Myometrial cell (primary cell): ENCODE measurements at places on chromosomes 3 and 15. TPM values are rescaled to one million over a fixed set of nuclear protein-coding genes. Genes with fewer than 3 reads are reported as not detected.

Gene DOCK3
- total RNA-seq: under 0.01 TPM in 1 of 2 replicates, not detected in the other

Gene UBAP1L
- total RNA-seq: 0.18 and 0.29 TPM in 2 replicates

Gene ADGRG7
- total RNA-seq: not detected in 2 replicates

Gene DNAJA4
- total RNA-seq: 2.9 and 4.1 TPM in 2 replicates

Gene HACL1
- 18.7 and 20.7 TPM in 2 replicates for total RNA-seq

Gene SLC9C1
- not detected in 2 replicates for total RNA-seq

Gene OXTR
- 70.9 and 77.4 TPM in 2 replicates for total RNA-seq

Gene COL8A1
- 114 and 122 TPM in 2 replicates for total RNA-seq

Gene ZBTB47
- total RNA-seq: 11.0 and 11.9 TPM in 2 replicates

Gene DALRD3
- 73.7 and 76.4 TPM in 2 replicates for total RNA-seq

Gene TERC
- total RNA-seq: 266 and 343 TPM in 2 replicates

Gene CCR4
- not detected in 2 replicates for total RNA-seq

Gene SH2D7
- total RNA-seq: not detected in 2 replicates

Gene GPR15
- not detected in 2 replicates for total RNA-seq

Gene CKMT1A
- not detected in 2 replicates for total RNA-seq

Gene PATL2
- not detected in 2 replicates for total RNA-seq

Gene PRR23A
- not detected in 2 replicates for total RNA-seq

Gene C3orf49
- not detected in 2 replicates for total RNA-seq

Gene ARHGEF3
- total RNA-seq: 6.1 and 9.6 TPM in 2 replicates

Gene SEMA6D
- total RNA-seq: 0.71 and 2.9 TPM in 2 replicates

Gene IGDCC3
- not detected in 2 replicates for total RNA-seq

Gene RTP3
- not detected in 2 replicates for total RNA-seq

Gene KIF15
- total RNA-seq: 7.8 and 8.9 TPM in 2 replicates

Gene SENP8
- 1.4 and 3.5 TPM in 2 replicates for total RNA-seq

Gene MASP1
- total RNA-seq: 51.3 and 52.5 TPM in 2 replicates

Gene FANCD2OS
- total RNA-seq: not detected in 2 replicates

Gene SAXO2
- total RNA-seq: 0.29 and 0.71 TPM in 2 replicates

Gene CCDC39
- not detected in 2 replicates for total RNA-seq

Gene CCDC80
- total RNA-seq: 316 and 318 TPM in 2 replicates

Gene FBN1
- total RNA-seq: 179 and 231 TPM in 2 replicates

Gene SUSD5
- 0.35 and 0.58 TPM in 2 replicates for total RNA-seq

Gene CYP19A1
- total RNA-seq: not detected in 2 replicates

Gene MESP2
- total RNA-seq: under 0.01 and 2.8 TPM in 2 replicates

Gene FAM81A
- 0.29 and 1.2 TPM in 2 replicates for total RNA-seq

Gene CELF6
- total RNA-seq: not detected in 2 replicates

Gene CRYGS
- not detected in 2 replicates for total RNA-seq

Gene DPPA2
- not detected in 2 replicates for total RNA-seq

Gene GP9
- total RNA-seq: not detected in 2 replicates

Gene SKIL
- total RNA-seq: 8.6 and 13.5 TPM in 2 replicates

Gene SLC12A1
- total RNA-seq: not detected in 2 replicates

Gene SHC4
- total RNA-seq: 1.9 and 2.9 TPM in 2 replicates

Gene CCR9
- not detected in 2 replicates for total RNA-seq

Gene ALPK3
- under 0.01 and 0.29 TPM in 2 replicates for total RNA-seq

Gene ALS2CL
- 1.8 and 2.3 TPM in 2 replicates for total RNA-seq

Gene HYAL3
- 3.7 and 10.7 TPM in 2 replicates for total RNA-seq
